Effector memory CD8-positive, alpha-beta T cell (primary cell): ENCODE measurements at places on chromosomes 12 and 14.

DNA sequence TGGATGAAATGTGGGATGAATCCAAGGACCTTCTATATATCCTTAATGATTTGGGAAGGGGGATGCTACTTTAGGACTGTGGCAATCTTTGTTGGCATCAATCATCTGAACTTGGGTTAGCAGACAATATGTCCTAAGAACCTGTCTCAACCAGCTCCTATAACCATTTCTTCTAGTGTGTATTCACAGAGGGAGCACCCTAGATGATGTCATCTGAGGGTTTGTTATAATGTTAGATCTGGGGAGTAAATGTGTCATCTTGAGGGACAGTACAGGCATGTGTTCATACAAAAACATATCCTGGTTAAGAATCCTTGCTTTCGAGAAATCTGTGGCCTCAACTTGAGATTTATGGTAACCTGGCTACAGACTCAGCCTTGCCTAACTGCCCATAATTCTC is 41.9 kb upstream of the NFKBIA start:
- no peak for DNase-seq

- DNase-seq, result no peak
These were observed 331.4 kb downstream of the TMTC2 start for GRCh38 chr12:83018088-83018487.

DNA sequence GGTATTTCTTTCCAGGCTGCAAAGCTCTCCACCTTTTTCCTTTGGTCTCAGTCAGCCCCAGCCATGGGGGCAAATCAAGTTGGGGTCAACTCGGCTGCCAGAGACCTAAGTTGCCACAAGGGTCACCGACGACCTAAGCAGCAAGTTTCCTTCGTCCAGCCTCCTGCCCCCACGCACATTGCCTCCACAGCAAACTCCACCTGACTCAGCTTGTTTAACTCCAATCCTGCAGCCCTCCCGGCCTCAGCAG is 767 bp upstream of the KCNMB4 start:
- DNase-seq, result no peak

- DNase-seq, result no peak
These were observed 23.5 kb upstream of the C12orf50 start for GRCh38 chr12:88052686-88053085.
